H54 (cell line): ENCODE measurements at places on chromosomes 7 and 10.

GRCh38 chr7:158957921-158958491 is 101.6 kb downstream of the DYNC2I1 start:
- no peak for DNase-seq

DNA sequence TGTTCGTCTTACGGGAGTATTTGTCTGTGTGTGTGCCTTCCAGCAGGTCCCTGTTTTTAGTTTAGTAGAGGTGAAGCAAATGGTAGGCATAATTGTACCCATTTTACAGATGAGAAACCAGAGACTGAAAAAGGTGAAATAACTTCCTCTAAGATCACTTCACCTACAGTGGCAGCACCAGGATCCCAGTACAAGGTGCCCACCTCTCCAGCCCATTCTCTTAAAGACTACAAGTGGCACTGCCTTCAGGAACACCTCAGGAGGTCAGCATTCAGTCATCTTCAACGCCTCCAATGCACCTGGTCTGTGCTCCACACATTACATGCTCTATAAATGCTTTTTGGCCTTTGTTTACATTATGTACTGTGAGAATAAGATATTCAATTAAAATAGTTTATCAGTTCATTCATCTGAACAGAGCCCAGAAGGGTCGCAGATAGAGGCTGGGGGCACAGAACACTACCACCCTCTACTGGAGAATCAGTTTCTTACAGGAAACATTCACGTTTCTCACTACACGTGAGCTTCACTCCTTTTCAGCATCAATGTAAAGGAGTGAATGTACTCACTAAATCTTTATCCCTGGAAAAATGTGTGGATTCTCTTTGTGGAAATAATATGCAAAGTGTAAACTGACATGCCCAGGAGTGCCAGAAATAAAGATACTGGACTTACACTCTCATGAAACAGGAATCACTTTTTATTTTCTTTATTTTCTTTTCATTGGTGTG is 45.5 kb upstream of the ABLIM1 start:
- no peak for DNase-seq

GRCh38 chr7:151245360-151246101 is 3.0 kb downstream of the SMARCD3 start:
- DNase-seq = no peak

DNA sequence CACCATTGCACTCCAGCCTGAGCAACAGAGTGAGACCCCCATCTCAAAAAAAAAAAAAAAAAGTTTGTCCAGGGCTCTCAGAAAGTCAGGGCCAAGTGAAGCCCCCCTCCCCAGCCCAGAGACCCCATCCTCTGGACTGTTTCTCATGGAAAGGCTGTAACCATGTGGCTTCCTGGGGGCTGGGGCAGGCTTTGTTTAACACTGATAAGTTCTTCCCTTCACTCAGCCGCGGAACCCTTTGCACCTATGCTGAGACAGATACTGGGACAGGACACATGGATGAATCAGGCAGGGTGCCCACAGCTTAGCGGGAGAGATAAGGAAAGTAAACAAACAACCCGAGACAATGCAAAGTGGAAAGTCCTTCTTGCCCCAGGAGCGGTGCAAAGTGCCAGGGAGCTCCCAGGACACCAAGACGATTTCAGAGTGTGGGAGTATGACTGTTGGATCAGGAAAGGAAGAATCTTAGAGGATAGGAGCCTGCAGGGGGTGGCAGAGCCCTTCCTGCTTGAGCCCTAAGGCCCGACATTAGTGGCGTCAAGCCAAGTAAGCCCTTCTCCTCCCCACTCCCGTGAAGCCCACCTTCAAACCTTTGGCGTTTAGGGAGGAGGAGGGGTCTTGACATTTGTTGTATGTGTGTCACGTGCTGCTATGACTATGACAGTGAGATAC is 11.6 kb downstream of the MLXIPL start:
- DNase-seq = peak; percentile 59

GRCh38 chr10:437698-438490 is 251.6 kb downstream of the DIP2C start:
- DNase-seq = no peak

DNA sequence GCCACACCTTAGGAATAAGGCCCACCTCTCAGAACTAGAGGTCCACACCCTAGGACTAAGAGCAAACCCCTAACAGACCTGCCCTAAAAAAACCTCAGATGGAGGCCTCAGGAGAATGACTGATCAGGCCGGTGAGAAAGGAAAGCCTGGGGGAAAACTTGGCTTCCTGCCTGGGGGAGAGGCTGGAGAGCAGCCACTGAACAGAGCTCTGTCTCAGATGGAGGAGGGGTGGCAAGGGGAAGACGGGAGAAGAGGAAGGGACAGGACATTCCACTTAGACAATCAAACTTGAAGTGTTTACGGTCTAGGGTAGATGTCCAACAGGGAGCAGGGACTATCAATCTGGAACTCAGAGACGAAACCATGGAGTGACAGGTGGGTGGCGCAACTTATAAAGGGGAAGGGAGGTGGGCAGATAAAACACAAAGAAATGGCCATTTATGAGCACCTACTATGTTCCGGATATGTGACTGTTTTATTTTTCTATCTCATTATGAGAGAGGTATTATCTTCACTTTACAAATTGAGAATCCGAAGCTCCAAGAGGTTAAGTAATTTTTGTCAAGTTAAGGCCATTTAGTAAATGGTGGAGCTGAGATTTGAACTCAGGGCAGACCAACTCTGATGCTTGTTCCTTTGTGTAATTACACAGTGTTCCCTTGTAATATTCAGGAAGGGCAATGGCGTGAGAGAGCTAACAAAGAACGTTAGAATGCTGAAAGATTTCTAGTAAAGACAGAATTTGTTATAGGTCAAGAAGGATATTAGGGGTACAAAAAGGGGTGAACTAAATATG is 82.6 kb downstream of the DNMBP start:
- DNase-seq = no peak

GRCh38 chr10:22433875-22434274 is 88.6 kb downstream of the SPAG6 start:
- peak; percentile 38 for DNase-seq

- no peak for DNase-seq
Observed at GRCh38 chr7:68821846-68822245, 776.4 kb upstream of the AUTS2 start.

DNA sequence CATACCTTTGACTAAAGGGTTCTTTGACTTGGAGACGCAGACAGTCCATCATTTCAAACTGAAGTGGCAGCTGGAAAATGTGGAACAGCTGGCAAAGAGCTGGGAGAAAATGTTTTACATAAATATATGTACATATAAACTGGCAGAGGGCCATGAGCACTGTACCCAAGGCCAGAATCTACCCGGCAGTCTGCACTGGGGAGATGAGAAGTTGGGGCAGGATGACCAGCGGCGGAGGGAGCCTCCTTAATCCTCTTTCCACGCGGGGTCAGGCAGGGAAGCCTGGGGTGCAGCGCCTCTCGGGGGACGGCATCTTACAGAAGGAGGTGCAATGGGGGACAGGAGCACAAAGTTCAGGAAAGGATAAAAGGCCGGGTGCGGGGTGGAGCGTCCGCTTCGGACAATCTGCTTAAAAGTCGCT is 1.3 kb downstream of the GLI3 start:
- DNase-seq = peak; percentile 45

- DNase-seq = no peak
Observed at GRCh38 chr7:45918556-45918955, 2.5 kb downstream of the IGFBP3 start.

DNA sequence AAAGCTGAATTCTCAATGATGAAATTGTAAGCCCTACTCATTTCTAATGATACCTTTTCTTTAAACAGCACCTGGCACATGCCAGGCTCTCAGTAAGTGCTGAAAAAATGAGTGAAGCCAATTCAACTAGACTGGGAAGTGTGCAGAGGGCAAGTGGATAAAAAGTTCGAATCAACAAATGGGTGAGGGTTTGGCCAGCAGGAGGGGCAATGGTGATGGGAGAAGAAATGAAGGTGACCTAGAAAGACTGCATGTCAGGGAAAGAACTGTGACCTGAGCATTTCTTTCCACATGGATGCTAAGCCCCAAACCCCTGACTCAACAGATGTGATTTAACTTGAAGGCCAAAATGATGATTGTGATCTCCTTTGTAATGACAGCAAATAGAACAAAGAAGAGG is 54.6 kb downstream of the DKK1 start:
- DNase-seq = no peak

DNA sequence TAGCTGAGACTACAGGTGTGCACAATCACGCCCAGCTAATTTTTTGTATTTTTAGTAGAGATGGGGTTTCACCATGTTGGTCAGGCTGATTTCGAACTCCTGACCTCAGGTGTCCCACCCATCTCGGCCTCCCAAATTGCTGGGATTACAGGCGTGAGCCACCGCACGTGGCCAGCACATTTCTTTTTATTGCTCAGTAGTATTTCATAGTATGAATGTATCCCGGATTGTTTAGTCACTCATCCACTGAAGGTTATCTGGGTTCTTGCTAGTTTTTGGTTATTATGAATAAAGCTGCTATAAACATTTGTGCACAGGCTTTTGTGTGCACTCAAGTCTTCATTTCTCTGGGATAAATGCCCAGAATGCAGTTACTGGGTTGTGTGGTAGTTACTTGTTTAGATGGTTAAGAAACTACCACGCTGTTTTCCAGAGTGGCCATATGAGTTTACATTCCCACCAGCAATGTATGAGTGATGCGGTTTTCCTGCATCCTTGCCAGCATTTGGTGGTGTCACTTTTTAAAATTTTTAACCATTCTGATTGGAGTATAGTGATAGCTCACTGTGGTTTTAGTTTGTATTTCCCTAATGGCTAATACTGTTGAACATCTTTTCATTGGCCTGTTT is 275.8 kb upstream of the LYZL1 start:
- no peak for DNase-seq

GRCh38 chr10:1963341-1963740 is 226.0 kb upstream of the ADARB2 start:
- no peak for DNase-seq

GRCh38 chr10:59580026-59580863 is 129.4 kb downstream of the SLC16A9 start:
- DNase-seq = no peak

- DNase-seq = no peak
Observed at GRCh38 chr7:134766779-134767519, 12.5 kb upstream of the CALD1 start.

DNA sequence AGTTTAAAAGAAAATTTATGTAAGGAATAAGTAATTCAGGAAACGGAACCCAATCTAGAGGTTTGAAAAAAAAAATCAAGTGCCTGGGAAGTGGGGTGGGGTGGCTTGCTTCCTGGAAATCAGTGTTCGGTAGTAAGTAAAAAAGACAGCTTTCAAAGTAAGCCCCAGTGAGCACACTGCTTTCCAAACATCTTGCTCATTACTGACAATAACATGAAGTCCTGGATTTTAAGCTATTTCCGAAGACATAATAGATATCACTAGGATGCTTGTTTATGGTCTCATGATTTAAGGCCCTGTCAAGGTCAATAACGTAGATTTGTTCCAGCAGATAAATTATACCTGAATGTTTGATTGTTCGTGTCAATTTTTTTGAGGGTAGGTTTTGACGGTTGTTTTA is 1.3 kb downstream of the STAMBPL1 start:
- DNase-seq = no peak

- DNase-seq = no peak
Observed at GRCh38 chr10:78506614-78507013, 473.0 kb downstream of the RPS24 start.

DNA sequence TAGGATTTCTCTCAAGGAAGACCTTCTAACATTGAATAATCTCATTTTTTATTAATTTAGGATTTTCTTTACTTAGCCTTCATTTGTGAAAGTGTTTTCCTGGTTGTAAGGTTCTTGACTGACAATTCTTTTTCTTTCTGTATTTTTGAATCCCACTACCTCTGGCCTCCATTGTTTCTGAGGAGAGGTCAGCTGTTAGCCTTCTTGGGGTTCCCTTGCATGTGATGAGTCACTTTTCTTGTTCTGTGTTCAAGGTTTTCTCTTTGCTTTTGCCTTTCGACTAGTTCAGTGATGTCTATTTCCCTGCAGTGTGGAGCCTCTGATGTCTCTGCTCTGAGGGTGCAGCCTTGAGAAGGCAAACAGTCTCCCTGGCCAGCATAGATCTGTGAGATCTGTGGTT is 304.1 kb upstream of the ZNF32 start:
- no peak for DNase-seq

DNA sequence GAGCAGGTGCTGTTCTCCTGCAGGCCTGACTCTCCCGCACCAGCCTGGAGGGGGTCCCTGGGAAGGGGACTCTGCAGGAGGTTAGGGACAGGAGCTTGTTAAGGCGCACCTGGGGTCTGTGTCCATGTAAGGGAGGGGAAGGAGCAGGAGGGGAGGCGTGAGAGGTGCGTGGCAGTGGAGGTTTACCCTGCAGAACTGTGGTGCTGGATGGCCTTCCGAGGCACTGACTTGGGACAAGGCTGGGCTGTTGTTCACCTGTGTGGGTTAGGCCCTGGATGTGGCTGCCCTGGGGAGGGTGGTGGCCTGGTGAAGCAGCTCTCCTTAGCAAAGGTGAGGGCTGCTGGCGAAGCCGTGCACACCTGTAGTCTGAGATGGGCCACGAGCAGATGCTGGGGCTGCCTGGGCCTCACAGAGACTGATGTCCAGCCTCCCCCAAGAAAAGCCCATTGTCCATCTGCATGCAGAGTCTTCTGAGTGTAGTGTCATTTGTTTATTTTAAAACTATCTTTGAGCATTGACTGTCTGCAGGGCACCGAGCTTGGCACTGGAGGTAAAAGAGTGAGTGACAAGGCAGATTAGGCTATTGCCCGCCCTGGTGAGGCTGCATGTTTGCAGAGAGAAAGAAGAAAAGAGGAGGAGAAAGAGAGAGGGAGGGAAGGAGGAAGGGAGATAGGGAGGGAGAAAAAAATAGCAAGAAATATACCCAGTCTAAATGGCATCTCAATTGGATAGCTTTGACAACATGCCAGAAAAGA is 225.3 kb downstream of the GLRX3 start:
- DNase-seq = no peak
